Mesothelial cell of epicardium (in vitro differentiated cells): ENCODE measurements at places on chromosomes 2 and 18. TPM values are rescaled to one million over a fixed set of nuclear protein-coding genes. Genes with fewer than 3 reads are reported as not detected.
A peak's percentile ranks its signal among the peaks of the same experiment; 100 is the strongest.

GRCh38 chr2:16394986-16395550, 270.6 kb downstream of the CYRIA start:
- DNase-seq = no peak
- H3K4me3 ChIP-seq = no peak overlapping the region
- no peak overlapping the region for H3K27ac ChIP-seq
- H3K27me3 ChIP-seq = no peaks in the 10 kb centered on the region

DNA sequence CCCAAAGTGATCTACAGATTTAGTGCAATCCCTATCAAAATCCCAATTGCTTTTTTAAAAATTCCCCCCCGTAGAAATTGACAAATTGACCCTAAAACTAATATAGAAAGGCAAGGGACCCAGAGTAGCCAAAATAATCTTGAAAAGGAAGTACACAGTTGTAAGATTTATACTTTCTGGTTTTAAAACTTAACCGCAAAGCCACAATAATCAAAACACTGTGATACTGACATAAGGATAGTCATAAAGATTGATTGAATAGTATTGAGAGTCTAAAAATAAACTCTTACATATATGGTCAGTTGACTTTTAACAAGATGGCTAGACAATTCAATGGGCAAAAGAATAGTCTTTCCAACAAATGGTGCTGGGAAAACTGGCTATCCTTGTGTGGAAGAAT, 58.7 kb upstream of the GAREM2 start:
- H3K36me3 ChIP-seq = peaks cover 36% of the 10 kb centered on the region
- no peak overlapping the region for H3K27ac ChIP-seq
- H3K4me1 ChIP-seq = no peaks in the 10 kb centered on the region
- no peaks in the 10 kb centered on the region for H3K27me3 ChIP-seq
- no peak overlapping the region for H3K4me3 ChIP-seq

DNA sequence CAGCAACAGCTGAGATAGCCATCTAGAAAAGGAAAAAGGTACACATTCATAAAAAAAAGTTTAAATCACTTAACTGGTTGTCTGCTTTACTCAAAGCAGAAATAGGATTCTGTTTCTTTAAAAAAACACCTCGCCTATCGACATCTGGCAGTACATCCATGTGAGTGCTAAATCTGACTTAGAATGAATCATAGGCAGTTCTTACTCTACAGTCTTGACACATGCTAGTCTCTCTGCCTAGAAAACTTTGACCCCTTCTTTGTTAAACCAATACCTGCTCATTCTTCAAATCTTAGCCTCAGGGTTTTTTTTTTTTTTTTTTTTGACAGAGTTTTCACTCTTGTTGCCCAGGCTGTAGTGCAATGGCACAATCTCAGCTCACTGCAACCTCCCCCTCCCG, 37.1 kb upstream of the GPR75 start:
- peak overlapping the region; percentile 9 for H3K27ac ChIP-seq
- H3K4me3 ChIP-seq = no peak overlapping the region
- H3K4me1 ChIP-seq = no peaks in the 10 kb centered on the region
- peaks cover 49% of the 10 kb centered on the region for H3K36me3 ChIP-seq
- H3K27me3 ChIP-seq = no peaks in the 10 kb centered on the region
- no peak for DNase-seq

- no peaks in the 10 kb centered on the region for H3K36me3 ChIP-seq
These were observed 6.6 kb upstream of the NTSR2 start for GRCh38 chr2:11676640-11677039.

GRCh38 chr2:118523761-118524160, 323.7 kb downstream of the EN1 start:
- no peak overlapping the region for H3K4me3 ChIP-seq
- H3K36me3 ChIP-seq = peaks cover 3% of the 10 kb centered on the region
- H3K27me3 ChIP-seq = peaks cover 20% of the 10 kb centered on the region
- H3K4me1 ChIP-seq = no peaks in the 10 kb centered on the region

DNA sequence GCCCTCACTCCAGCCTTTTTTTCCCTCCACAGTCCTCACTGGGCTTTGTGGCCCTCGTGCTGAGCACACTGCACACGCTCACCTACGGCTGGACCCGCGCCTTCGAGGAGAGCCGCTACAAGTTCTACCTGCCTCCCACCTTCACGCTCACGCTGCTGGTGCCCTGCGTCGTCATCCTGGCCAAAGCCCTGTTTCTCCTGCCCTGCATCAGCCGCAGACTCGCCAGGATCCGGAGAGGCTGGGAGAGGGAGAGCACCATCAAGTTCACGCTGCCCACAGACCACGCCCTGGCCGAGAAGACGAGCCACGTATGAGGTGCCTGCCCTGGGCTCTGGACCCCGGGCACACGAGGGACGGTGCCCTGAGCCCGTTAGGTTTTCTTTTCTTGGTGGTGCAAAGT, 39.4 kb downstream of the STEAP3 start:
- H3K4me1 ChIP-seq = peaks cover 3% of the 10 kb centered on the region
- H3K36me3 ChIP-seq = no peaks in the 10 kb centered on the region
- no peak for DNase-seq
- no peak overlapping the region for H3K27ac ChIP-seq
- peaks cover 4% of the 10 kb centered on the region for H3K27me3 ChIP-seq

DNA sequence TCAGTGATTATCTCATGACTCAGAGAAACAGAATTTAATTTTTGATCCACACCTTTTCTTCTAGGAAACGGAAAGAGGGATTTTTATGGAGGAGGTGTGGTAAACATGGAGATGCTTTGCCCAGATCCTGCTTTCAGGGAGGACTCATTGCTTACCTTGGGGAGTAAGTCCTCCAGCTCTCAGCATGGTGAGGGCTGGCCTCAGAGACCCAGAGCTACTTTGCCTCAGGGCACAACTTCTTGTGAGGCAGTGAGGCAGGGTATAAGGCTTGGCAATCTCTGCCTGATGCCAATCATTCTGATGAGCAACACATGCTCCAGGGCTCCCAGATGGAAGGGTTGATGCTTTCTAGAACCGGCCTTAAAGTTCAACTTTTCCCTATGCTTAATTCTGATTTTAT, 189.9 kb upstream of the DCC start:
- no peak overlapping the region for H3K27ac ChIP-seq
- DNase-seq = no peak
- no peaks in the 10 kb centered on the region for H3K4me1 ChIP-seq

DNA sequence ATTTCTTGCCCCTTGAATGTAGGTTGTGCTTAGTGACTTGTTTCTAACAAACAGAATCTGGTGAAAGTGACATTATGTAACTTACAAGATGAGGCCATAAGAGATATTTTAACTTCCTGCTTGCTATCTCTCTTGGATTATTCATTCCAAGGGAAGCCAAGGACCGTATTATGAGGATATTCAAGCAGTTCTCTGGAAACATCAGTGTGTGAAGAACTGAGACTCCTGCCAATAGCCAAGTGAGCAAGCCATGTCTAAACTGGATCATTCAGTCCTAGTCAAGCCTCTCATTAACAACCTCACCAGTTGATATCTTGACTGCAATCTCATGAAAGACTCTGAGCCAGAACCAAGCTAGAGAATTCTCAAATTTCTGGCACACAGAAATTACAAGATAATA, 765.1 kb upstream of the SLC8A1 start:
- no peaks in the 10 kb centered on the region for H3K4me1 ChIP-seq
- H3K4me3 ChIP-seq = no peak overlapping the region
- H3K27ac ChIP-seq = no peak overlapping the region
- no peak for DNase-seq

RBMS1 gene
- total RNA-seq = 124 to 128 TPM (median 125 TPM) in 3 replicates

SLC19A3 gene
- total RNA-seq = 11.3 to 11.9 TPM (median 11.4 TPM) in 3 replicates

TUBB8B gene
- 0.31 to 0.32 TPM in 2 of 3 replicates, not detected in the other for total RNA-seq
